Dorsolateral prefrontal cortex (tissue), 122 donors: ENCODE measurements at places on chromosomes 16 and 17.

DNA sequence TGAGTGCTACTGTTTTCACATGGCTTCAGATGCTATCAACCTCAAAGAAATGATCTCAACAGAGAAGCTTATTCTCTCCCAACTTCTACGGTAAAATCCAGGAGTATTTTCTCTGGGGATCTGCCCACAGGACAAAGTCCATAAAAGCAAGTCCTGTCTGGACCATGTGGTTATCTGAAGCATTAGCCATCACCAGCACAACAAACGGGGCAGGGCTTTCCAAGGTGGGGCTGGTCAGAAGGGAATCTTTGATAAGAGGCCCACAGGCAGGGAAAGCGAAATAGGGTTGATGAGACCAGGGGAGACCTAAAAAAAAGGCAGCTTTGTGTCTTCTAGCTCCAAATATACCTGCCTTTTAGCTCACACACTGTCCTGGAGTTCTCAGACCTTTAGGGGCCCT lies 38.7 kb upstream of the CACNG3 start:
- no peak for DNase-seq

- no peak for DNase-seq
Observed at GRCh38 chr17:44360144-44360533, 3.5 kb downstream of the FAM171A2 start.

GRCh38 chr17:11485336-11486100 lies 112.8 kb upstream of the DNAH9 start:
- no peak for DNase-seq

GRCh38 chr16:49592546-49593423 lies 219.2 kb downstream of the C16orf78 start:
- no peak for DNase-seq

DNA sequence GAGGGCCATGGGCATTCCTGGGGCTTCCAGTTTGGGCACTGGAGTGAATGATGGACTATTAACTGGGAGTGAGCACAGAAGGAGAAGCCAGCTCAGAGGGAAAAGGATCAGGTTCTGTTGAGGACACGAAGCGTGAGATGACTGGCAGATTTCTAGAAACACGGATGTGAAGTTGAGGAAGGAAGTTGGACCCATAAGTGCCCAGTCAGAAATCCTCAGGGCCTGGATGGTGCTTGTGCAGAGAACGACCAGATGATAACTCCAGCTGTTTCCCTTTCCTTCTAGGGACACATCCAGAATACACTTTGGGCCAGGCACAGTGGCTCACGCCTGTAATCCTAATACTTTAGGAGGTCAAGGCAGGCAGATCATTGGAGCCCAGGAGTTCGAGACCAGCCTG lies 23.3 kb upstream of the ANKRD40CL start:
- DNase-seq = no peak
